Cerebellar nuclear complex (tissue), 1 donor: ENCODE measurements at places on chromosomes 13 and 19.

GRCh38 chr19:45186509-45187334 is 8.1 kb downstream of the BLOC1S3 start:
- DNase-seq: no peak

- no peak for DNase-seq
Measured at GRCh38 chr19:54153731-54154326, 5.7 kb downstream of the LENG1 start.

GRCh38 chr19:35141837-35142605 is 1.0 kb upstream of the FXYD7 start:
- no peak for DNase-seq

DNA sequence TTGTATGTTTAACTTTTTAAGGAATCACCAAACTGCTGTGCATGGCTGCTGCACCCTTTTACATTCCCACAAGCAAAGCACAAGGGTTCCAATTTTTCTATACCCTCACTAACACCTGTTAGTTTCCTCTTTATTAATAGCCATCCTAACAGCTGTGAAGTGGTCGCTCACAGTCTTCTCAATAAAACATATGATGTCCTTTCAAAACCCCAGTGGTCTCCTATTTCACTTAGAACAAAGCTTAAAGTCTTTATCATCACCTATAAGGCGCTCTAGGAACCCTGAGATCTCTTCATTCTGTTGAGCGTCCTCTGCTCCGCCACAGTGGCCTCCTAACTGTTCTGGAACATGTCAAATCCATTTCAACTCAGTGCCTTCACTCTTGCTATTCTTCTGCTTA is 400.5 kb downstream of the KLF12 start:
- DNase-seq: no peak

DNA sequence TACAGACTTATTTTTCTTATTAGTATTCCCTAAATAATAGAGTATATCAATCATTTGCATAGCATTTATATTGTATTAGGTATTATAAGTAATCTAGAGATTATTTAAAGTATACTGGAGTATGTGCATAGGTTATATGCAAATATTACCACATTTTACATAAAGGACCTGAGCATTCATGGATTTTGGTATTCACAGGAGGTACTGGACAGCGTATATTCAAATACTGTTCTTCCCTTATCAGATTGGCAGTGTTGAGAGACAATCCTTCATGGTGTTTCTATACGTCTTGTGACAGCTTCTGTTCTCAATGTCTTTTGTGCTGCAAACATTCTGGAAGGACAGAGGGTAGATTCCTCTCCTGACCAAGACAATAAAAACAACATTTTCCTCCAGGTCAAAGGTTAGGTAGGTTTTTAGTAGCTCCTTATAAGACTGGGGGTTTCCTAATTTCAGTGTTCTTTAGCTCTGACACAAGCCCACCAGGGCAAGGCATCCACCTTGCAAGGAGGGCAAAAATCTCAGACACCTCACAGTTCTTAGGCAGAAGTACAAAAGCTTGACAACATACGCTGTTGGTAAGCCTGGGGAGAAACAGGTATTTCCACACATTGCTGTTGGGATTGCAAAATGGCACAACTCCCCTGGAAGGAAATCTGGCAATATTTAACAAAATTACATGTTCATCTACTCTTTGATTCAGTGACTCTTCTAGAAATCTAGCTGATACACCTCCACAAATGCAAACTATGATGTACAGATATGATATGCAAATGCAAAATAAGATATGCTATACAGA is 20.6 kb upstream of the PCCA start:
- no peak for DNase-seq

DNA sequence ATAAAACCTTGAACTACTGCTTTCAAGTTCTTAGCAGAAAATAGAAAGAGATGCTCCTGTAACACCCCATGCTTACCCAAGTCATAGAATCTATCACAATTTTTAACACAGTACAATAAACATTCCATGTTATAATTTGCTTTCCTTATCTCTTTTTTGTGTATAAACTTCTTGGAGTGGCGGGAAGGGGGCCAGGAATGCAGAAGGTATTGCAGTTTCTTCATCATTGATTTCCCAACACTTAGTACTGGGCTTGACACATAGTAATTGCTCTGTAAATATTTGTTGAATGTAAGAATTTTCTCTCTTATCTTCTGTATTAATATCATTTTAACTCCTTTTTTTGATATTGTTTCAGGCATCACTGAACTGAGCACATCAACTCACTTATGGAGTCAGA is 535.8 kb downstream of the KCTD12 start:
- no peak for DNase-seq

GRCh38 chr13:80050252-80050651 is 290.7 kb downstream of the SPRY2 start:
- no peak for DNase-seq

GRCh38 chr13:102466610-102467190 is 64.9 kb upstream of the FGF14 start:
- no peak for DNase-seq

GRCh38 chr19:45150751-45151281 is 10.0 kb downstream of the NKPD1 start:
- DNase-seq: no peak

- DNase-seq: no peak
Measured at GRCh38 chr13:20706661-20707060, 3.2 kb downstream of the IL17D start.

DNA sequence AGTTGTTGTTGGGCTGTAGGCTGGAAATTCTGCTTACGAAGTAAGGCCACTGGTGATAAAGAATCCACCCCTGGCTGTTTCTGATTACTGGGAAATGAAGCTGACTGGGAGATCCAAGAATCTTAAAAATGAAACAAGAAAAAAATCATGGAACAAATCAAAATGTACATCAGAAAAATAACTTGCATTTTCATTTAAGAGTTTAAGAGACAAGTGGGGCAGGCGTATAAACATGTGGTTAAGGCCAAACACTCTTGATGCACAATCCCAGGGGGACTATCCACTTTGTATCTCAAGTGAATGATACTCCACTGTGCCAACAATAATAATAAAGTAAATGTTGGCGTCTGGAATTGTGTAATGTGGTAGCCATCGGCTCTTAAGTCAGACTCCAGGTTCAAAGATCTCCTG is 24.6 kb downstream of the ZMYM5 start:
- no peak for DNase-seq

DNA sequence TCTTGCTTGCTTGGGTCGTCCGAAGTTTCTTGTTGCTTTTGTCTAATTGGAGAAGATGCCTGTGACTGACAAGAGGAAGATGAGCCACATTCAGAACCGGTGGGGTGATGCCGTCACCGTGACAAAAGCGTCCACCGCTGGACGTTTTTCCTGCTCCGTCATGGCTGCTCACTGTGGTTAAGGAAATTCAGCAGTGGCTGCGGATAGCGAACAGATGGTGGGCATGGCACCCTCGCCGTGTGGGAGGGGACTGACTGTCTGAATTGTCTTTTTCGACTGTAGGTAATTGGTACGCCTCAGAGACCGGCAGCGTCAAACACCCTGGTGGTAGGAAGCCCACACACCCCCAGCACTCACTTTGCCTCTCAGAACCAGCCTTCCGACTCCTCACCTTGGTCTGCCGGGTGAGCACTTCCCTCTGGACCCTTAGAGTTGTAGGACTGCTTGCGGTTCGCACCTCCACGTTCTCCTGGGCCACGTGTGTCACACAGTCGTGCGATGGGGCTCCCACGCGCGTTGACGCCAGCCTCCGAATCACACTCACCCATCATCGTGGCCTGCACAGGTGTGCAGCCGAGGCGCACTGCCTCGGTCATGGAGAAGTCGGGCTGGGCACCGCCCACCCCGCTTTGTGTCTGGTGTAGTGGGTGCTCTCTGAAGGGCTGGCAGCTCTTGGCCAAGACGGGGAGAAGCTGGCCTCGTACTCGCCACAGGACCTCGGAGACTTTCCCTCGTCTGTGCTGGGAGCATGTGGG is 26.5 kb downstream of the ATP4B start:
- DNase-seq: no peak

DNA sequence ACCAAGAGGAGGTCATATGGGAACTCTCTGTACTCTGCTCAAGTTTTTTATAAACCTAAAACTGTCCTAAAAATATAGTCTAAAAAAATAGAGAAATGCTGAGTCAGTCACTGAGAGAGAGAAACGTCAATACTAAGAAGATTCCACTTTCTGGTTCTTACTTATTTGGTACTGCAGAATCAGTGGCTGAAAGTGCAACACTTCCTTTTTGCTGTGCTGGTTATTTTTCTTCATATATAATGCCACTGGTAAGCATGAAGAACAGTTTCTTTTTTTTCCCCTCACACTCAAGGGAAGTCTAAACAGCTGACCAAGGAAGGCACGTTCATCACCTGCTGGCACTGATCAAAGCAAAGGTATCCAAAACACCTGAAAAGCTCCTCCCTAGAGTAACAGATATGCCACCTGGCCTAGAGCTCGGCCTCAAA is 44.3 kb upstream of the N4BP2L1 start:
- no peak for DNase-seq

GRCh38 chr19:1369214-1369805 is 14.4 kb upstream of the NDUFS7 start:
- DNase-seq: no peak

GRCh38 chr19:34577531-34578101 is 96.1 kb downstream of the WTIP start:
- DNase-seq: no peak

DNA sequence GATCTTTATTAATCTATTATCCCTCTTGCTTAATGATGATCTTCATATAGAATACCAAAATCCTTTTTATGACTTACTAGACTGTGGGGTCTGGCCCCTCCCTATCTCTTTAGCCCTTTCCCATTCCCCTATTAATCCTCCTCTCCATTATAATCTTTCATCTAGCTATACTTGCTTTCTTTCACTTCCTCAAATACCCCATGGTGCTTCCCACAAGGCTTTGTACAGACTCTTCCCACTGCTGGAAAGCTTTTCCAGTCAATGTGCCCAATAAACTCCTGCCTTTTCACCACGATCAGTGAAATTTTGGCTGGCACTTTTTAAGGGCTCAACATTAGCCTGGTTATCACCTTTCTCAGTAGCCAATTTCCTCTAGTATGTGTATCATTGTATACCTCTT is 3.2 kb upstream of the EBPL start:
- DNase-seq: no peak

DNA sequence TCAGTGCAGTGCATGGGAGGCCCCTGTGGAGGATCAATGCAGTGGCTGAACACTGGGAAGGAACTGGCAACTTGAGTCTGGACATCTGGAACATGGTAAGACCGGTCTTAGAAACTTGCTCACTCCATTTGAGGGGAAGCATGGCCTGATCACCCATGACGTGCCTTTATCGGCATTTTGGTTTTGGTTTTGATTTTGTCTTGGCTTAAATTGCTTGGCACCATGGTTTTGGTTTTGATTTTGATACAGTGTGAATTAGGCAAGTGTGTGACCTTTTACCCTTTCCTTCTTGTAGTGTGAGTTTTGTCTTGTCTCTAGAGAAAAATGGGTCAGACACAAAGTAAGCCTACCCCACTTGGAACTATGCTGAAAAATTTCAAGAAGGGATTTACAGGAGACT is 77.3 kb downstream of the ZNF486 start:
- DNase-seq: no peak

- no peak for DNase-seq
Measured at GRCh38 chr13:109401307-109401706, 385.1 kb downstream of the IRS2 start.

DNA sequence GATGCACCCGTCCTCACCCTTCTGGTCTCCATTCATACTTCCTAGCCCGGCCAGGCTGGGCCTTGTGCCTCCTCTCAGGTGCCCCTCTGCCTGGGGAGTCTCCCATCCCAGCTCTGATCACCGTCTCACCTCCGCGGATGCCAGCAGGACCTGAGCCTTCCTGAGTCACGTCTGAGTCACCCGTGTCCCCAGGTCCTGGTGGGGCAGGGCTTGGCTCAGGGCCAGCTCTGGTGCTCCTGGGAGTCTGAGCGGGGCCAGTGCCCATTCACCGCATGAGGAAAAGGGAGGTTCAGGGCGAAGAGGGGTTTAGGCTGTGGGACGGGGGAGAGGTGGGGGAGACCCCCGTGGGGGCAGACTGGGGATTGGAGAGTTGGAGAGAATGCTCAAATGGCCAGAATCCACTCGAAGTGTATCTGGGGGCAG is 593 bp downstream of the ATP8B3 start:
- no peak for DNase-seq

GRCh38 chr19:33784432-33784831 is 12.2 kb upstream of the KCTD15 start:
- DNase-seq: no peak

GRCh38 chr19:17762505-17763229 is 11.4 kb downstream of the FCHO1 start:
- no peak for DNase-seq

DNA sequence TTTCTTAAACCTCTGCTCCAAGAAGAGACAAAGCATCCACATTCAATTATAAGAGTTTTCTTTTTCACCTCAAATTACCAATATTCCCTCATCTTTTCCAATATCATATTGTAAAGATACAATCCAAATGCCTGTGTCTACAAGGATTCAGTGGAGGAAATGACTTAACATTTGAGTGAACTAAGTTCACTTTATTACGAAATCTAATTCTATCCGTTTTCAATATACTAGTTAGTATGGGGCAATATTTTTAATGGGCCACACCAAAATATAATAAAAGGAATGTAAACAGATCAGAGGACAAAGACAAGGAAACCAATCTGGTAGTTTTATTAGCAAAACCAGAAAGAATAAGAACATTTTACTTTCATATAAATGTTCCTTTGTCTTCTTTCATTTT is 136.0 kb downstream of the DCLK1 start:
- DNase-seq: no peak

DNA sequence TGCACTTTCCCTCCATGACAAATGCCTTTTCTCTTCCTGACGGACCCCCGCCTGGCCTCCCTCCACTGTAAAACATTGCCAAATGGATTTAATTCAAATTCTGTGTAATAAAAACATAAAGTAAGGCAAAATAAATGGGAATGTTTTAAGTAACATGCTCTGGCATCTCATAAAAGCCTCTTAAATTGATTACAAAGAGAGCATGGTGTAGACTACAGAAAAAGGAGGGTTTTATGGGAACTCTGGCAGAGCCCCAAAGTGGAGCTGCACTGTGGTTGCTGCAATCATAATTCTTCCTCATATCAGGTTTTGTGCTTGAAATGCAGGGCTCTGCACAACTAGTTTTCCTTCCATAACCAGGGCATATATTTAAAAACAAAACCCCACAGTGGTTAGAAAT is 44.3 kb upstream of the SIAH3 start:
- no peak for DNase-seq

- DNase-seq: no peak
Measured at GRCh38 chr19:1010586-1011510, 10.1 kb downstream of the TMEM259 start.

DNA sequence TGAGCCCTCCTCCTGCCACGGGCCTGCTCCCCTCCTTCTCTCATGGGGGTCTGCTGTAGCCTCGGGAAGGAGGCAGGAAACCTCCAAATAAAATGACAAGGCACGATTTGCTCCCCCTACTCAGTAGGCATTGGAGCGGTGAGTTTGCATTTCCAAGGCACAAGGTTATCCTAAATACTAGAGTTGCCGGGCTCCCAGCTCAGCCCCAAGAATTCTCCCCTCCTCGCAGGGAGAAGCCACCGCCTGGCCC is 1.5 kb downstream of the CEBPA start:
- DNase-seq: no peak
